Renal pelvis (tissue), 12 donors: ENCODE measurements at places on chromosomes 6 and 20. TPM values are rescaled to one million over a fixed set of nuclear protein-coding genes. Genes with fewer than 3 reads are reported as not detected.

DNA sequence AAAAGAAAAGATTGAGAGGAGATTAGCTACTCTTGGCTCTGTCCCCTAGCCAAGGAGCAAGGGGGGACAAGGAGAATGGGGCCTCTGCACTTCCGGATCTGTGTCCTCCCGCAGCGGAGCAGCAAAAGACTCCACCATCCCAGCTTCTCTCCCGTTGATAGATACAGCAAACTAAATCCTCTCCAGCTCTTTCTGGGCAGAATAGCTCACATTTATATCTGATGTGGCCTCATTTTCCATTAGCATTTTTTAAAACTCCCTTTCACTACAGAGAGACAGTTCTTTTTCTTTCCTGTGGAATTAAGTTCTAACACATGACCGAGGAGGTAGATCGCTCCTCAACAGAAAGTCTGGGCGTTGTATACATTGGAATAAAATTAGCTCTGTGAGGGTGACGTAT, 260.9 kb upstream of the SOX4 start:
- DNase-seq = no peak

BTN3A1 gene
- 17.6 TPM for polyA plus RNA-seq

CD93 gene
- 39.1 TPM for polyA plus RNA-seq

GRCh38 chr20:47455133-47456040, 46.3 kb upstream of the NCOA3 start:
- no peak for DNase-seq

BPIFB1 gene
- polyA plus RNA-seq = not detected

- DNase-seq = no peak
Observed at GRCh38 chr6:127891731-127892326, 9.0 kb downstream of the THEMIS start.

ISM1 gene
- 5.4 TPM for polyA plus RNA-seq
